Jurkat, Clone E6-1 (cell line): ENCODE measurements at places on chromosomes 12 and 14.

GRCh38 chr12:50110127-50110761 lies 1.8 kb upstream of the COX14 start:
- DNase-seq = no peak

GRCh38 chr14:105854600-105855245 lies 328.3 kb downstream of the TMEM121 start:
- no peak for DNase-seq

DNA sequence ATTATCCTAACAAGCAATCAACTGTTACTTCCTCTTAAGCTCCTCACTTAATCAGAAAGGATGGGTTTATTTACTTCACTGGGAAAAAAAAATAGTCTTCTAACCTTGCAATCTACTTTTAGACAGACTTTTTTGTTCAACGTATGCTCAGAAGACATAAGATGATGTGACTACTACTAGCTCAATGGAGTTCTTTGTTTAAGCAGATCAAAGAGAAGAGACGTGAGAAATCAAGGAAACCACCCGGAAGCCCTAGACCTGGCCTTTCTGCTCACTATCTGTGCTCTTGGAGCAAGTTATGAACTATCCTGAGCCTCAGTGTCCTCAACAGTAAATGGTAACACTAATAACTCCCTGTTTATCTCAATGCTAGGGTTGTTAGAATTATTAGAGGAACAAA lies 78.5 kb downstream of the ARMH4 start:
- DNase-seq = peak; percentile 29

GRCh38 chr12:93679308-93679925 lies 2.2 kb downstream of the CRADD start:
- no peak for DNase-seq

DNA sequence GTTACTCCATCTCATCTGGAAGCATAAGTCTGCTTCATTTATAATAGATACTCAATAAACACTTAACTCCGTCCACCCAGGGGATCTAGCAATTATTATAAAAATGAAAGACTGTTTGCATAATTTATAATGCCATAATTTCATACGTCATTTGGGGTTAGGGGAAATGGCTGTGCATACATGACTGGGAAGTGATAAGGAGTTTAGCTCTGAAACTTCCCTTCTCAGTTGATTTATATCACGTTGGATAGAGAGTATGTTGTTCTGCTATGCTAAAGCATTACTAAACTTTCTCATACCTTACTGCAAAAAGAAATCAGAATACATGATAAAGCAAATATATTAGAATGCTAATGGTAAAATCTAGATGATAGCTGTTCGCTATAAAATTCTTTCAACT lies 90.4 kb upstream of the DYNC1H1 start:
- no peak for DNase-seq

GRCh38 chr14:58942516-58942915 lies 246.0 kb upstream of the DAAM1 start:
- DNase-seq = no peak

- DNase-seq = no peak
Measured at GRCh38 chr12:59079002-59079401, 158.7 kb upstream of the LRIG3 start.
